ENCODE measurements at places on chromosomes 4 and X.

GRCh38 chrX:68354879-68355628, 78.2 kb downstream of the OPHN1 start:
- no peak for DNase-seq

GRCh38 chr4:143335979-143336780, 496 bp upstream of the GAB1 start:
- peak; percentile 4 for DNase-seq

DNA sequence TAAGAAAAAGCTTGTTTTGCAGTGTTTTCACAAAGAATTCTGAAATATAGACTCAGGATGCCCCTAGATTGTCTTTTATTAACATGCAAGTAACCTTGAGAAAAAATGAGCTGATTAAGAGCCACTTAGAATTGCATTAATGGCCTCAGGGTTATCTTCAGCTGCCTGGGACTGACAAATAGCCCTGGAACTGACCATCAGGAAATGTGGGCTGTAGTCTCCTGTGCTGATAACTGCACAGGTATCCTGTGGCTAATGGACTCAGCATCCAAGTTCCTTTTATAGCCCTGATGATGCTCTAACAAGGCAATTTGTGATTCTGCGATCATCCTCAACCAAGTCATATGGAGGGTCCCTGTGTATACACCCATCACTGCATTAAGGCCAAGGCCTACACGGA, 17.0 kb downstream of the CA5B start:
- DNase-seq = no peak

GRCh38 chr4:38273407-38273806, 313.2 kb downstream of the PTTG2 start:
- DNase-seq = no peak

- no peak for DNase-seq
Measured at GRCh38 chr4:164483711-164484110, 270.2 kb upstream of the SMIM31 start.

DNA sequence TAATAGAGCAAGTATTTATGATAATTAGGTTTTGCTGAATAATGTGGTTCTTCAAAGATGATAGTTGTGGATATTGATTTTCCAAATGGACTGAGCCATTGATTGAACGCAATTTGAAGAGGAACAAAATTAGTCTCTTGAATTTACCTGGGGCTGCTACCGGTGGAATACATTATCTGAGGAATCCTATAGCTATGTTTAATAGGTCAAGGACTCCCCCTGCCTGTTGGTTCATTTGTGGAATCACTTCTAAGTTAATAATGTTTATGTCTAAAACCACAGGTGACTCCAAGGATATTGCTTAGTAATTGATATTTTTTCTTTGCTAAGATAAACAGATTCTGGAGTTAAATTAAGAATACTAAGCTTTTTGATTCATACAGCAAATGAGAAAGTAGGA, 576.0 kb upstream of the PABPC4L start:
- DNase-seq = no peak

DNA sequence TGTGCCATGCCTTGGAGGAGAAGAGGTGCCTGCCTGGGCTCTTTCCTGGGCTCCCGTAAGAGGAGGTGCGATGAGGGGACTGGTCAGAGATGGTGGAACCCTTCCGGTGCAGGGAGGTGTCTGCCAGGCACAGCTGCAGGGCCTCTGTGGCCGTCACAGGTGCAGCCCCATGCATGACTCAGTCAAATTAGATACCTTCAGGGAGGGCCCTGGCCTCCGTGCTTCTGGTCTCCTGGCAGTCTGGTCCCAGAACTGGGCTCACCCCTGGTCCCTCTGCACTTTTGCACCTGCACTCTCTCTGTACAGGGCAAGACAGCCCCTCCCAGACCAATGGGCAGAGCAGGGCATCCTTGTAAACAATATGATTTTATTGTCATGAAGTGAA, 49.9 kb upstream of the LRPAP1 start:
- no peak for DNase-seq

- DNase-seq = no peak
Measured at GRCh38 chrX:24231131-24231540, 81.6 kb downstream of the ZFX start.

DNA sequence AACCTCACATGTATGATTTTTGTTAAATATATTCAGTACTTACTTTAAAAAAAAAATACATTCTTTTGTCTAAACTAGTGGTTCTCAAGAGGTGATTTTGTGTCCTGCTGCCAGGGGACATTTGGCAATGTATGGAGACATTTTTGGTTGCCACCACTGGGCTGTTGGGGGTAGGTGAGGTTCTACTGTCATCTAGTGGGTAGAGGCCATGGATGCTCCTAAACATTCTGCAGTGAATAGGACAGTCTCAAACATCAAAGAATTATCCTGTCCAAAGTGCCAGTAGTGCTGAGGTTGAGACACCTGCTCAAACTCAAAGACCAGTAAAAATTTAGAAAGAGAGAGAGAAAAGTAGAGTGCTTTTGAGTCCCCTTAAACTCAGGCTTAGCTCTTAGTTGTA, 32.9 kb upstream of the PGM2 start:
- no peak for DNase-seq

GRCh38 chrX:47143894-47144625, 442 bp downstream of the NDUFB11 start:
- DNase-seq = no peak

DNA sequence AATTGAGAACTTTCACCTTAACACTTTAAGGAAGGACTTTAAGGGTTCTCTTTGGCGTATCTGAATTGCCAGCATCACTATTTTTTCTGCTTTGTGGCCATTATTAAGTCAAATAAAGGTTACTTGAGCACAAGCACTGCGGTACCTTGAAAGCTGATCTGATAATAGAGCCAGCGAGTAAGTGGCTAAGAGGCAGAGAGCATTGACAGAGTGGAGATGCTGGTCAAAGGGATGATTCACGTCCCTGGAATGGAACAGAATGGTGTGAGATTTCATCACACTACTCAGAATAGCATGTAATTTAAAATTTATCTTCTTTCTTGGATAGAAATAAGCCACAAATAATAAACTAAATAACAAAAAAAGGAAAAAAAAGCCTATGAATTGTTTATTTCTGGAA, 57.1 kb upstream of the NPFFR2 start:
- no peak for DNase-seq

GRCh38 chrX:30979271-30979670, 90.2 kb upstream of the TAB3 start:
- no peak for DNase-seq

DNA sequence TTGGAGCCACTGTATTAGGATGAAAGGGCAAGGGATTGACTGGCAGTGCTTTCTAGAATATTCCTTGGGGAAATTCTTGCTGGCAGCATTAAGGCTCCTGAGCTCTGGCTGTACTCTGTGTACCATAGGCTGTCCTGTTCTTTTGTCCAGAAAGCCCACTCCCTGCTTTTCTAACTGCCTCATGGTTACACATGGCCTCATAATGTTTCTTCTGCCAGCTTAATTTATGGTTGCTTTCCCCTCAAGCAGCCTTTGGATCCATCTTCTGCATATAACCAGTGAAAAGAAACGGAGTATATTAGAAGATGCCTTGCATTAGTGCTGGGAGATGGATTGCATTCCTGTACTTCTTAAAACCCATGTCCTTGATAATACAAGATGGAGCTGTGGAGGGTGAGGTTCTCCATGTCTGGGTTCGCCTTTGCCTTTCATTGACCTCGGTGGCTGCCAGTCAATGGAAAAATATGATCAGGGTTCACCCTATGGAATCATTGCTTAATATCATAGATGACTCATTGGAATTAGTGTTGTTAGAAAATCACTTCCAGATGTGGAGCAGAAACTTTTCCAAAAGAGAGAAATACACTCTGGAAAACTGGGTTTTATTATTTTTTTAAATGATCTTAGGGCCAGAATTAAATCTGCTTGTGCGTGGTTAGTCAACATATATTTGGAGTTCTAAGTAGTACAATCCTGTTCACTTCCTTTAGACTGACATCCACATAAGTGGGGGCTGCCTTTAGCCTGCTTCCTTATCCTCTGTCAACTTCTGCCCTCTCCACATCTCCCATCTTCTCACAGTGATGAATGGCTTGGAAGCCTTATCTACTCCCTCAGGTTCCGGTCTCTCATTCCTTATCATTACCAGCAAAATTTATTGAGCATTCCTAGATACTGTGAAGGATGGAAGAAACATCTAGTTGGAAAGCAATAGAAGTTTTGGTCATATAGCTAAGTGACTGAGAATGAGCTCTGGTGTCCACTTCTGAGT, 24.9 kb downstream of the DOCK11 start:
- DNase-seq = no peak

DNA sequence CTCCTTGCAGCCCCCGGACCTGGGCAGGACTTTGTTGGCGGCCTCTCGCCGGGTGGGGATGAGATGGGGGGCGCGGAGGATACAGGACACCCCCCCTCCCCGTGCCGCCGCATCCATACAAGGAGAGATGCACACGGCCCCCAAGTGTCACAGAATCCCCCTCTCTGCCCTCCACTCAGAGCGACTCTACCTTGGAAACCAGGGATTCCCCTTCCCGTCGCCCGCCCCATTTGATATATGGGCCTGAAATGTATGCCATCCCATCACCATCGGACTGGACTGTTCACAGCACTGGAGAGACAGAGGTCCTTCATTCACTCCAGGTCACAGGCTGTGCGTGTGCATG, 426 bp downstream of the PORCN start:
- DNase-seq = no peak
